ENCODE measurements at places on chromosomes 2 and 18.

DNA sequence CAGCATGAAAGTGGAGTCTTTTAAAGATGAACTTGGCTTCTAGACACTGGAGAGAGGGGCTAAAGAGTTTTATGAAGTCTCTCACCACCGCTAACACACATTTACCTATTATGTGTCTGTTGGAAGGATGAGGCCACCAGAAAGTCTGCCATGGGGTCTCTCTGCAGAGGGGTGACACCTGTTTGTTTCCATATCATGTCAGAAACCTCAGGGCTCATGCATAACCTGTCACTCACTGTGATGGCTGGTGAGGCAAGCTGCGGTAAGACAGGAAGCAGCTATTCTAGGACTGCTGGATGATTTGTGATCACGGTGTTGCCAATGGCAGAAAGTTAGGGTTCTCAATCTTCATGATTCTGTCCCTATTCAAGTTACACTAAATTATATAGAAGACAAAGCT lies 60.8 kb upstream of the DNMT3A start:
- DNase-seq: no peak

GRCh38 chr2:204012072-204012653 lies 75.6 kb downstream of the ICOS start:
- DNase-seq: no peak

DNA sequence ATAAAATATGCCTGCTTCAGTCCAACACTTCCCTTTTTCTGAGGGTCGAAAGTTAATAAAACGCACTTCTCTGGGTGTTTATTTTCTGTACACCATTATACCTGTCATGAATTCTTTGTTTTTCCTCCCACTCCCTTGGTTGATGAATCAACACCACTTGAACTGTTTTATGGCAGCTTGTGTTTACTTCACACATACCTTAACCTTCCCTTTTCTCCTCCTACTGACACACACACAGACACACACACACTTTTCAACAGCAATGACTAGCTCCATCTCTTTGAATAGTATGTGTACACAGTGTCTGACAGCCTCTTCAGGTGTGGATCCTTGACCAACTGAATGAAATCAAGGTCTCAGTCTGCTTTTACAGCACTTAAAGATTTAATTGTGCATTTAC lies 91.3 kb downstream of the SATB2 start:
- no peak for DNase-seq

- no peak for DNase-seq
These were observed 889.1 kb upstream of the ZEB2 start for GRCh38 chr2:145408980-145409379.

Measured in neural crest cell (in vitro differentiated cells).